Stimulated activated CD4-positive, alpha-beta T cell treated with anti-CD3 and anti-CD28 coated beads, Interleukin-1b, Interleukin-23, amount 100 ng/mL, for 1 hour (primary cell): ENCODE measurements at places on chromosomes 5 and 9.

GRCh38 chr5:71899865-71900342, 180.8 kb downstream of the CARTPT start:
- no peak for DNase-seq

GRCh38 chr5:177388521-177389052, 4.4 kb downstream of the SLC34A1 start:
- no peak for DNase-seq

- no peak for DNase-seq
Measured at GRCh38 chr5:157362012-157362411, 96.1 kb downstream of the CYFIP2 start.

DNA sequence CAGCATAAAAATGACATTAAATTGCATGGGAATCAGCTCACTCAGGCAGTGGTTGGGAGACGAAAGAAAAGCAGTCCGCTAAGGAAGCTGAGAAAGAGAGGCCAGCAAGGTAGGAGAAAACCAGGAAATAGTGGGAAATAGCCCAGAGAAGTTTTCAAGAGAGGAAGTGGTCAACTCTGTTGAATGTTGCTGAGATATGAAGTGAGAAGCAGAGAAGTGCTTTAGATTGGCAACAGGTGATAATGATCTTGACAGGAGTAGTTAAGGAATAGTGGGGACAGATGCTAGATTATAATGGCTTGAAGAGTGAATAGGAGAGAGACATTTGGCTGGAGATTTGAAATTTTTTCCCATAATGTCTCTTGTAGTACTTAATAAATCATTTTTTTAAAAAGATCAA, 30.8 kb downstream of the CNTRL start:
- DNase-seq, result no peak

DNA sequence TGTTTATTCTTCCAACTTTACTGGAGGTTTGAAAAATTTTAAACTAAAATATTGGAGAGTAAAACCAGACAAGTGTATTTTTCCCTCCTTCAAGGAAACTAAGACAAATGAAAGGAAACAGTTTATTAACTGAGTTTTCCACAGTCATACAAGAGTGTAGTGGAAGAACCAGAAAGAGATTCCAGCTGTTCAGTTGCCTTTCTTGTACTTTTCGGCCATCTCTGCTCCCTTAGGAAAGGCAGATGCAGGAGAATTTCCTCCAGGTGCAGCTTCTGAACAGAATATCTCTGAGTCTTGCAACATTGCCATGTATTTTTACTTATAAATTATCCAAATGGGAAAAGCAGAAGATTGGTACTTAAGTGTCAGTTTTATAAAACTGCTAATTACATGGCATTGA, 217.1 kb downstream of the MAST4 start:
- no peak for DNase-seq

DNA sequence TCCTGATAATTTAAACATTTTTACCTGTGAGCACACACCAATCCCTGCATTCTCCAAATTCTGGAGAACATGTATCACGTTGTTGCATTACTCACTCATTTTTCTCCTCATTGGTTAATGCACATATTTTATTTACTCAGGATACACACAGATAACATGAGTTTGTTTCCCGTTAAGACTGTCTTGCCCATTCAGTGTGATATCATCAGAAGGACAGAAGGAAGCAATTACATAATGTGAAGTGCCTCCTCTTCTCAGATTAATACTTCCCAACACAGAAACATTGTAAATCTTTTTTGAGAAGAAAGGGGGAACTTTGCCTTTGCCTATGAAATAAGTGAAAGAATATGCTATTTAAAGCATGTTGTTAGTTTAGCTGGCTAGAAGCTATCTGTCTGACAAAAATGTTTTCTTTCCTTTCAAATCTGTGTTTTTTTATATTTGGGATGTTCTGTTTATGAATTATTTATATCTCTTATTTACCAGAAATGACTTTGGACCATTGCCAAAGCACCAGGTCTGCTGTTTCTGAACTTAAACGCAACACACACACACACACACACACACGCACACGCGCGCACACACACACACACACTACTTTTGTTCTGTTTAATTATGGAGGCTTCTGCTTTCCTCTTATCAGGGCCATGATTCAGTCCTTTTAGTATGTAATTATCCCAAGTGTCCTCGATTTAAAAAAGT, 186.5 kb downstream of the CHSY3 start:
- DNase-seq, result no peak

GRCh38 chr9:92590377-92590776, 54.6 kb upstream of the ECM2 start:
- no peak for DNase-seq

DNA sequence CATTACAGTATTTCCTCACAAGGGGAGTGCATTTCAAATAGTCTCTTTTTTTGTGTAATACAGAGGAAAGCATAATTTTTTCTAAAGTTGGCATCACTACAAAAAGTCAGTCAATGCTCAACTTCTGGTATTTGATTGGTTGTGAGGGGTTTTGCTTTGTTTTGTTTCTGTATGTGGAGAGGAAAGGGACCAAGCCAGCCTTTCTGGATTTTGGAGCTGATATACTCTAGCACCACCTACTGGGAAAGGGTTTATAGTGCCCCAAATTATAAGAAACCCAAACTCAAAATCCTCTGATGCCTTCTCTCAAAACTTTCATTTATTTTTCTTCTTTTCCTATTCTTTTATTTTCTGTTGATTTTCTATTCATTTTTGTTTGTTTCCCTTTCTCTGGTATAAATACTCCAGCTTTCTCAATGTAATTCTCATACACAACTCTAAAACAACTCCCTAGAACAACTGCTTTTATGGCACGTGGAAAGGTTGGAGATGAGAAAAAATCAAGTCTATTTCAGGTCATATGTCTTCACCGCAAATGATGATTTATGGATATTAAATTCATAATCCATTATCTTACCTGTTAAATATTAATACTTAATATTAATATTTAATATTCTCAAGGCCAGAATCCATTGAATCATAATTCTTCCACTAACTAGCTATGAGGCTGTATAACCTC, 69.5 kb upstream of the ANXA1 start:
- DNase-seq, result no peak

DNA sequence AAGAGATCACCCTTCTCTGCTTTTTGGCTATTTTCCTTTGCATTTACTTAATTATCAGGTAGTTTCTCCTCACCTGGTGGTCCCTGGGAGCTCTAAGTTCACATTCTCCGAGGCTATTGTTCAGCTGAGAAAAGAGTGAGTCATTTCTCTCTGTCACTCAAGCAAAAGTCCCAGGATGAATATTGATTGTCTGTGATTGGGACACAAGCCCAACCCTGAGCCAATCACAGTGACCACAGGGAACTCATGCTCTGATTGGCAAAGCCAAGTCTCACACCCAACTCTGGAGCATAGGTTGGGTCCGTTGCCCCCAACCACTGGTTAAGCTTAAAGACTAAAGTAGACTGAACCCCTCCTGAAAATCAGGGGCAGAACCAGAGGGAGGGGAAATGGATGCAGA, 27.8 kb upstream of the FAT2 start:
- DNase-seq, result no peak

GRCh38 chr5:78648359-78649210, at the start of gene LHFPL2:
TSS of gene LHFPL2 (minus strand) at chr5:78648772. CDS start at chr5:78510213, 138,559 bp downstream.
- DNase-seq, result no peak

DNA sequence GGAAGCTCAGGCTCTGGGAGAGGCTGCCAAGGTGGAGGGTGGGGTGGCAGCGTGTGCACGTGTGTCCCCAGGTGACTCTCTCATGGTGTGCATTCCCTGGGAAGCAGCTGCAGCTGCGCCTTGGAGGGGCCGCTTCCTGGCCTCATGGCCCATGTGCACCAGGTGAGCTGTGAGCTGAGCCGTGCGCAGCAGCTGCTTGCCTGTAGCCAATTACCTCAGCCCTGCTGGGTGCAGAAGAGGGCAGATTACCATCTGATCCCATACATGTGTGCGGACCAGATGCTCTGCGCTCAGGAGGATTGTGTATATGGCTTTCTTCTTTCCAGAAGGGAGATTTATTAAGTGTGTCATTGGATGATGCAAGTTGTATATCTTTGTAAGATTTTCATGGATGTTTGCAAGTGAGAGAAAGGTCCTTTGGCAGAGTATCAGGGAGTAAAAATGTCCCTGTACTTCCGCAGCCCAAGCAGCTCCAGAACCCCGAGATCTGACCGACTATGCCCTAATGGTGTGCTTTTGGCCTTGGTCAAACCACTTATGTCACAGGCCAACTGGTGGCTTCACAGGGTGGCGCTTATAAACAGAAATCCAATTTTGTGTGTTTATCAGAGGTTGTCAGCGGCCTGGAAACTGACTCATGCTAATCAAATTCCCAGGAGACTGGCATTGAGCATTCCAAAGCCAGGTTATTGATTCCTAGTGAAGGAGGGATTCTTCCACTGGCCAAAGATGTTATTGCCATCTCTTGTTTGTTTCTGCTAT, 229.3 kb downstream of the GOLPH3 start:
- no peak for DNase-seq
